Breast epithelium (tissue), 4 donors: ENCODE measurements at places on chromosomes 11 and 22. TPM values are rescaled to one million over a fixed set of nuclear protein-coding genes. Genes with fewer than 3 reads are reported as not detected.

DNA sequence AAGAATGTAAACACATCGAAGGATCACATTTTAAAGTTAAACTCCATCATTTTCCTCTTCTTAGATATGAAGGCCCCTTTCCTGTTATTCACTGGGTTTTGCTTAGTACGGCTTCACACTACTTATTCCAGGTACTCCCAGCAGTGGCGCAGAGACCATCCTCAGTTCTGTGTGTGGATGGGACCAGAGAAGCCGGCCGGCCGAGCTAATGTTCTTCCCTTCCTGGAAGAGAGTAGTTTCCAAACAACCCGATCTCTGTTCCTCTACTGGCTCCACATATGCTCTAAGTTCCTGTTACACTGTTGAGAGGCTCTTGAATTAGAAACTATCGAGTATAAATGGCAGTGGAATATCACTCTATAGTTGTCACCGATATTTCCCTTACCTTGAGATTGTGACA lies 684 bp upstream of the NFRKB start:
- H3K27me3 ChIP-seq: no peaks in the 10 kb centered on the region
- H3K36me3 ChIP-seq: no peaks in the 10 kb centered on the region
- no peaks in the 10 kb centered on the region for H3K4me1 ChIP-seq
- peak overlapping the region; percentile 95 for H3K4me3 ChIP-seq
- peak overlapping the region; percentile 86 for H3K27ac ChIP-seq
- DNase-seq: no peak

GRCh38 chr11:69508974-69509373 lies 27.5 kb downstream of the LINC01488 start:
- no peak overlapping the region for H3K4me3 ChIP-seq
- DNase-seq: no peak
- H3K36me3 ChIP-seq: no peaks in the 10 kb centered on the region
- H3K4me1 ChIP-seq: no peaks in the 10 kb centered on the region
- H3K27me3 ChIP-seq: no peaks in the 10 kb centered on the region

- DNase-seq: peak; percentile 51
- no peaks in the 10 kb centered on the region for H3K4me1 ChIP-seq
- H3K36me3 ChIP-seq: no peaks in the 10 kb centered on the region
- no peaks in the 10 kb centered on the region for H3K27me3 ChIP-seq
- peak overlapping the region; percentile 80 for H3K27ac ChIP-seq
Measured at GRCh38 chr11:64348383-64349024, 8.5 kb downstream of the CCDC88B start.

DNA sequence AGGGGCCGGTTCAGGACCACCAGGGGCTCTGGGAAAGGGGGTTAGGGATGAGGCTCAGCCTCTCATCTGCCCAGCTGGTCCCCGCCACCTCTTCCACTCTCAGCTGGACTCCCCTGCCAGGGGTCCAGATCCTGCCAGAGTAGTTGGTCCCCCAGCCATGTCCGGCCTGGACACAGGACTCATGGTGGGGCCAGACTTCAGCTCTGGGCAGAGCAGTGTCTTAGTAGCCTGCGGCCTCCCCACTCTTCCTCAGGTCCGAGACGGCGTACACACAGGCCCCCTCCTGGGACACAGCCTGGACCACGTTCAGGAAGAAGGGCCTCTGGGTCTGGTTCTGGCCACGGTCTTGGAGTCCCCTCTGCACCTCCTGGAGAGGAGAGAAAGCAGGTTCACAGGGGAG lies 25.1 kb downstream of the GGT5 start:
- H3K4me1 ChIP-seq: no peaks in the 10 kb centered on the region
- no peaks in the 10 kb centered on the region for H3K36me3 ChIP-seq
- H3K27ac ChIP-seq: no peak overlapping the region
- H3K4me3 ChIP-seq: no peak overlapping the region
- H3K27me3 ChIP-seq: no peaks in the 10 kb centered on the region
- DNase-seq: no peak

The ZNF408 gene
- 6.4 TPM for total RNA-seq

- H3K27me3 ChIP-seq: no peaks in the 10 kb centered on the region
- no peaks in the 10 kb centered on the region for H3K4me1 ChIP-seq
- no peak for DNase-seq
- peaks cover 3% of the 10 kb centered on the region for H3K36me3 ChIP-seq
- H3K27ac ChIP-seq: no peak overlapping the region
- H3K4me3 ChIP-seq: no peak overlapping the region
Measured at GRCh38 chr22:35761037-35761436, 43.4 kb downstream of the APOL5 start.

DNA sequence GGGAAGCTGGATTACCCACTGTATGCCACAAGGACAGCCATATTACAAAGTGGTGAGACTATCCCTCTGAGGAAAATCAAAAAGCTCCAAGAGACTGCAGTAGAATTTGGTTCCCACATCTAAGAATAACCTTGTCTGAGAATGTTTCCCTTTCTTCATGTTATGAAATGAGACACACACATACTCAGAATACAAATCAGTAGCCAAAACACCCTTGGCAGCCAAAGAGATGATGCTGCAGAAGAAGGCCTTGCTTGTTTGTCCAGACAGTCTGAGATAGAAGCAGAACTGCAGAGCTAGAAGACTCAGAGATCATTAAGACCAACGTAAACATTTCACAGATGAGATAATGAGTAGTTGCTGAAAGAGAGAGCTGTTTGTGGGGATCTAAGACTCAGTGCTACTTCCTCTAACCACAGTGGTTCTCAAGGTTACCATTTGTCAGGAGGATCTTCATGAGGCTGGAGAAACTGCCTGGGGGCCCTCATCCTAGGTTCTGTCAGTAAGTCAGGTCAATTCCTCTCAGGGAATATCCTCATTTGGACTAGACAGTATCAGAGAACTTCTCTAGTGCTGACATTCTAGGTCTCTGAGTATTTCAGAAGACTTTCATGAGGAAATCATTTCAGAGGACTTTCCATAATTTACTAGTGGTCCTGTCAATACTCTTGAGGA lies 38.9 kb downstream of the RELT start:
- peak overlapping the region; percentile 44 for H3K27ac ChIP-seq
- no peaks in the 10 kb centered on the region for H3K4me1 ChIP-seq
- no peaks in the 10 kb centered on the region for H3K27me3 ChIP-seq
- DNase-seq: no peak

GRCh38 chr11:116551576-116551975 lies 221.2 kb downstream of the BUD13 start:
- DNase-seq: no peak
- H3K4me3 ChIP-seq: no peak overlapping the region
- H3K27ac ChIP-seq: no peak overlapping the region
- H3K27me3 ChIP-seq: no peaks in the 10 kb centered on the region

The ENTHD1 gene
- not detected for total RNA-seq

GRCh38 chr11:132519241-132519815 lies 1013.0 kb downstream of the OPCML start:
- no peaks in the 10 kb centered on the region for H3K4me1 ChIP-seq
- H3K36me3 ChIP-seq: no peaks in the 10 kb centered on the region
- no peaks in the 10 kb centered on the region for H3K27me3 ChIP-seq
- no peak overlapping the region for H3K4me3 ChIP-seq
- H3K27ac ChIP-seq: no peak overlapping the region

DNA sequence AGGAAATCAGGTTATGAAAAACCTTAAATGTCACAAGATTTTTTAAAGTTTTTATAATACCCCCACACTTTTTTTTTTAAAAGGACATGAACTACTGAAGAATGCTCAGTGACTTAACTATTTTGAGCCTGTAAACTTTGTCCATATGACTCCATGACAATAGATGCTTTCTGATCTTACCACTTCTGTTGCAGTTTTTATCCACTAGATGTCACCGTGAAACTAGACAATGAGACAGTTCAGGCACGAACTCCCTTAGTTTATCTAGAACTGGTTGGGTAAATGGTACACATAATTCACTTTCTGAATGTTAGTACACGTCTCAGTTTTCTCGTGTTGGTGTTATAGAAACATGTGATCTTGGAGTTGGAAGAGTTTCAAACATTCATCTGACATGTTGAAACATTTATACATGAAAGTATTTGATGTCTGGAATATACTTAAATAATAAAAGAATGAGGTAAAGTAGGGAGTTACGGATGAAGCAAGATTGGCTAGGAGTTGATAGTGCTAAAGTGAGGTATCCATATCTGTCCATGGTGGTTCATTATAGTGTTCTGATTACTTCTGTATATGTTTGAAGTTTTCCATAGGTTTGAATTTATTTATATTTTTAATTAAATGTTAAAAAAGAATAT lies 8.1 kb downstream of the CCDC15 start:
- H3K4me1 ChIP-seq: no peaks in the 10 kb centered on the region
- no peak for DNase-seq
- no peak overlapping the region for H3K4me3 ChIP-seq
- no peak overlapping the region for H3K27ac ChIP-seq
- no peaks in the 10 kb centered on the region for H3K36me3 ChIP-seq
- no peaks in the 10 kb centered on the region for H3K27me3 ChIP-seq

GRCh38 chr11:31819621-31820437 lies 8.7 kb upstream of the PAX6 start:
- peaks cover 100% of the 10 kb centered on the region for H3K27me3 ChIP-seq
- DNase-seq: no peak
- no peak overlapping the region for H3K4me3 ChIP-seq
- H3K4me1 ChIP-seq: peaks cover 10% of the 10 kb centered on the region

- no peaks in the 10 kb centered on the region for H3K4me1 ChIP-seq
- no peak overlapping the region for H3K27ac ChIP-seq
- H3K27me3 ChIP-seq: no peaks in the 10 kb centered on the region
- H3K36me3 ChIP-seq: no peaks in the 10 kb centered on the region
- H3K4me3 ChIP-seq: no peak overlapping the region
Measured at GRCh38 chr11:107741044-107741823, 29.4 kb upstream of the SLN start.

GRCh38 chr11:65700399-65700798 lies 11.7 kb upstream of the KAT5 start:
- no peak for DNase-seq
- no peaks in the 10 kb centered on the region for H3K4me1 ChIP-seq
- H3K27me3 ChIP-seq: no peaks in the 10 kb centered on the region
- H3K27ac ChIP-seq: no peak overlapping the region
- no peaks in the 10 kb centered on the region for H3K36me3 ChIP-seq

DNA sequence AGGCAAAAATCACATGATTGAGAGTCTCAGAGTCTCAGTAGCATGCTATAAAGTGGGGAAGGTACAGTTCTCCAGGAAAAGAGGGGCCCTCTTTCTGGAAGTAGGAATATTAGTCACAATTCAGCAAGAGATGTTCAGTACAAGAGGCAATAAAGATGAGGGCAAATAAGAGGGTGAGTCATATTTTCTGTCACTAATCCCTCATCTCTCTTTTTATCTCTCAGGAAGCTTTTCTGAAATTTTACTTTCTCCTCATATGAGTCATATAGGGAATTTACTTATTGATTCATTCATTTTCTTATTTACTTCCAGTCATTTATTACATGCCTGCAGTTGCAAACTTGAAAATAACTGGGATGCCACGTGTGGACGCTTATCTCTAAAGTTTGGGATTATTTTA lies 3.4 kb upstream of the NXPE1 start:
- no peaks in the 10 kb centered on the region for H3K36me3 ChIP-seq
- DNase-seq: no peak
- no peak overlapping the region for H3K4me3 ChIP-seq
- no peaks in the 10 kb centered on the region for H3K4me1 ChIP-seq
- no peak overlapping the region for H3K27ac ChIP-seq

GRCh38 chr22:29478326-29479276 lies 1.4 kb upstream of the NEFH start:
- H3K4me3 ChIP-seq: no peak overlapping the region
- H3K4me1 ChIP-seq: peaks cover 6% of the 10 kb centered on the region

DNA sequence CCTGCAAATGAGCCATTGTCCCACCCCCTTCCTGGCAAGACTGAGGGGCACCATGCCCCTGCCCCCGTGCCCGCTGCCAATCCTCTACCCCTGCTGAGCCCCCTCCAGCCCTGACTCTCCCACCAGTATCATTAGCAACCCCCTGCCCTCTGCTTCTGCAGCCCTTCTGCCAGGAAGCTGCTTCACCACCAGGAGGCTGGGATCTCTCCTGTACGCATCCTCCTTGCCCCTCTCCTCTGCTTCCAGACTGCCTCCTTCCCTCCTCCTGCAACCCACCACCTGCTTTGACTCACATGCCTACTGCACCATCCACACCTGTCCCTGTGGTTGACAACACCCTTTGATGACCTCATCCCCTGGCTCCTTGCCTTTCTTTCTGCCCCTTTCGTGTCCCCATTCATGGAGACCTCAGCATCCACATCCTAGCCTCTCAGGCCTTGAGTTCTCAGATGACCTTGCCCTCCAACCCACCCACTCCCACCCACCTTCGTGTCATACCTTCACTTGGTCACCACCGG lies 13.4 kb upstream of the PNPLA3 start:
- no peak overlapping the region for H3K27ac ChIP-seq
- no peaks in the 10 kb centered on the region for H3K27me3 ChIP-seq
- H3K4me1 ChIP-seq: no peaks in the 10 kb centered on the region
- H3K4me3 ChIP-seq: no peak overlapping the region
- H3K36me3 ChIP-seq: no peaks in the 10 kb centered on the region

GRCh38 chr11:14643697-14644225 lies at the start of gene PDE3B:
PDE3B (plus strand) TSS chr11:14643804; CDS start chr11:14644076, 272 bp downstream.
- H3K4me3 ChIP-seq: peak within 1 kb of the TSS; percentile 65
- no peak within 1 kb of the TSS for H3K27ac ChIP-seq
- H3K27me3 ChIP-seq: no peaks in the 10 kb centered on the region
- no peak for DNase-seq

The MFRP gene
- not detected for total RNA-seq
